AG04449 (cell line): ENCODE measurements at places on chromosomes 4 and X.

GRCh38 chr4:174919886-174920423, 1.8 kb downstream of the ADAM29 start:
- no peak for DNase-seq

- no peak for DNase-seq
Measured at GRCh38 chrX:110442635-110443034, 84.0 kb downstream of the RTL9 start.

DNA sequence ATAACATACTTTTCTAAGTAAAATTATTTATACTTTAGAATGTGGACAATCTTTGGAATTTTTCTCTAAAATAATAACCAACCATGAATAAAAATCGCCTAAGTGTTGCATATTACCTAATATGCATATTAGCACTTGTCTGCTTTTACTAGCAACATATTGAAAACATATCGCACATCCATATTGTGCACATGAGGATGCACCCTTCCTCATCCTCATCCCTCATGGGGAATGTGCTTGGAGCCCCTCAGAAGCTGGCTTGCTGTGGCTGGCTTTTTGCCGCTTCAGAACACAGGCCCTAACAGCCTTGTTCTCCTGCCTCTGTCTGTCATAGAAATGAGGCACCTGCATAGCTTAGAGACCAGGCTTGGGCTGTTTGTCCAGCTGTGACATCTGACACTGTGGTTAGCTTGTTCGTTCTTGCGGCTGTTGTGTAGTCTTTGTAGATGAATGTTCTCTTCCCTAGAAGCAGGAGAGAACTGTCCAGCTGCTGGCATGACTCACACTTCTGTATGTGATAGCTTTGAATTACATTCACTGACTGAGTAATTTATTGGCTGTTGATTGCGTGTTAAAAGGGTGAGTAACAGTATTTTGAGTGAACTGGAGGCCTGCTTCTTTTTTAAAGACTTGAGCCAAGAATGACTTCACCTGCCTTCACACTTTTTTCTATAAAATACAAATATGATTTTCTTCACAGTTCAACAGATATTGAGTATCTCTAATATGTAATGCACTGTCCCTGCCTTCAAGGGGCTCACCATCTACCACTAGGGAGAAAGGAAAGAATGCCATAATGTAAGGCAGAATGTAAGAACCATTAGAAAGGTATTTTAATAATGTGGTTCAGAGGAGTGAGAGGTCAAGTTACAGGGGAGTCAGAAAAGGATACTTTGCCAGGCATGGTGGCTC, 81.9 kb downstream of the HMGB2 start:
- peak; percentile 93 for DNase-seq

GRCh38 chr4:172169871-172170270, 356.7 kb downstream of the GALNTL6 start:
- no peak for DNase-seq

DNA sequence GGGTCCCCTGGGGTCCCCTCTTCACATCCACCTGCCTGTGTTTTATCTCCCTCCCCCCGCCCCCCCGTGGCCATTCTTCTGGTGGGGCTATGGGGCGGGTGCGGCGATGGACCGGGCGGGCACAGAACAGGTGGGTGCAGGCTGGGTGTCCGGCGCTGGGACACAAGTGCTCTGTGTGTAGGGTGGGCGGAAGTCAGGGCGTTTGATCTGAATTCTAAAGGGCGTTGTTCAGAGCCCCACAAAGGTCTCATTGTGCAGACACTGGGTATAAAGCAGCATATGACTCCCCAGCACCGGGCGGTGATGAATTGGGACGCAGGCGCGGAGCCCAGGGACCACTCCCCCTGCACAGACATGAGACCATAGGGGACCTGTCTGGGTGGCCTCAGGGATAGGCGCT, at the start of gene GJB1:
Gene GJB1 (plus strand): TSS at position 296 of the 400 bp plus-strand sequence. CDS start 484 bp downstream, outside the sequence.
- DNase-seq, result no peak

GRCh38 chr4:112736718-112737135, 99.8 kb downstream of the LARP7 start:
- DNase-seq, result no peak

DNA sequence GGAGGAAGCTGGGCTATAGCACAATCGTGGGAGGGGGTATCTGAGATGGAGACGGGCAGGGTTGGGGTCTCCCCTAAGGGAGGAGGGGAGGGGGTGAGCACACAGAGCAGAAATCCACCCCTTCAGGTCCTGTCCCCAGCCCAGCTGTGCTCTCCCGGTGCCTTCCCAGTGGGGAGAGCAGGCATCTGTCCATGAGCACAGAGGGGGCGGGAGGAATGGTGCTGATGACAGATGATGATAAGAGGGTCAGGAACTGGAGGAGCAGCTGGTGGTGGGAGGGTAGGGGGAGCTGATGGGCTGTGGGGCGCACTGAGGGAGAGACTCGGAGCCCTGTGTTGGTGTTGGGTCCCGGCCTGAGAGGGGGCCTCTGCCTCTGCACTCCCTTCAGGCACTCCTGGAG, 8.6 kb downstream of the ATP2B3 start:
- DNase-seq, result no peak

GRCh38 chr4:140363558-140363957, 9.9 kb upstream of the SCOC start:
- DNase-seq, result no peak

- DNase-seq, result no peak
Measured at GRCh38 chr4:29559286-29559685, 1160.9 kb upstream of the PCDH7 start.

DNA sequence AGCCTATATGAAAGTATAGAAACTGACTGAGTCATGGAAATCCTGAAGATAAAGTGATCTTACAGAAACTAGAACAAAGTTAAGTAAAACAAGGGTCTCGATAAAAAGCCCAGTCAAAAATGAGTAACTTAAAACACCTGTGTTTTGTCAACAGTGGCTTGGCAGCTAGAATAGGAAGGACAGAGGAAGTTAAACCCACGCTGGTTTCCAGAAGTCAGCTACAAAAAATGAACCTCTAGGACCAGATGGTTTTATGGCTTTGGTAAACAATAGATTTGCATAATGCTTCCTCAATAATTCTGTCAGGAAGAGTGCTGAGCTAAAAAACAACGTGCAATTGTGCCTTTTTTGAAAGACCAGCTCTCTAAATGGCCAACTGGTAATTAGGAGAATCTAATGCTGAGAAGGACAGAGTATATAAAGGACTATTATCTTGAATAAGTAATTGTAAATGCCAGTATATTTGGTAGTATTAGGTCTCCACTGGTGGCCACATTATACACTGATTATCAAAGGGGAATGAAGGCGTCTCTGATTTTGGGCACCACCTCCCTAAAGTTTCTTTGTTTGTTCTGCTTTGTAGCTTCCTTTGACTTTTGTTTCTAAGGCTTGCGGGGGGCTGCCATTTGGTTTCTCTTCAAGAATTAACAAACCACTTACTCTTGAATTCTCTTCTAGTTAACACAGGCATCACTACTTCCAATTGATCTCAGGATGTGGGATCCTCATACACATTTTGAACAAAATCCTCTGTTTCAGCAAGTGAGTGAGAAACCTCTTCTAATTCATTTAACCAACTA, 72.2 kb upstream of the PPP3CA start:
- DNase-seq, result no peak

DNA sequence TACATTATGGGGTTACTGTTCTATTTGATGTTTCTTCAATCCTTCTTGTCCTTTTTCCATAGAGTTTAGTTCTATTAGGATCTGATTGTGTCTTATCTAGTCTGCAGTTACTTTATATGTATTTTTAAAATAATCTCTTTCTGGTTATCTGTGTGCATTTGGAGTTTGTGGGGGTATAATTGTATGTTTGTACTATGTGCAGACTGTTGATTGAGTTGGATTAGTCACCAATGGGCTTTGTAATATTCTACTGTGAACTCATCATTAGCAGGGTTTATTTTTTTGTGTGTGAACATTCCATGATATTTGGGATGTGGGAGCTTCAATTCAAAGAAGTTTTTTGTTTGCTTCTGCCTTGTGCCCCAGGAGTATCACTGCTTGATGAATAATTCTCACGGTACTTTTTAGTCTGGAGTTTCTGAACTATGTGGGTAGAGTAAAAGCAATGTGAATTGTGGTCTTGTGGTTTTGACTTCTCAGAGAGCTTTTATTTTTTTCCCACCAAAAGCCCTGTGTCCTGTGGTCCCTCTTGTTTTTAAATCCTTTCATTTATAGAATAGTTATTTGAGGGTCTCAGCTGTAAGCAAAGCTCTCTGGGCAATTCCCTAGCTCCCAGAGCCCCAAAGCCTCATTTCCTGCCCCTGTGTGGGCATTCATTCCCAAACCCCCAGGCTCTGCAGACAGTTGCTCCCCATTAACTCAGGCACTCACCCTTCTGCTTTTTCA, 127.8 kb downstream of the PHKA2 start:
- no peak for DNase-seq

- DNase-seq, result no peak
Measured at GRCh38 chr4:41384992-41385391, 128.3 kb downstream of the UCHL1 start.

DNA sequence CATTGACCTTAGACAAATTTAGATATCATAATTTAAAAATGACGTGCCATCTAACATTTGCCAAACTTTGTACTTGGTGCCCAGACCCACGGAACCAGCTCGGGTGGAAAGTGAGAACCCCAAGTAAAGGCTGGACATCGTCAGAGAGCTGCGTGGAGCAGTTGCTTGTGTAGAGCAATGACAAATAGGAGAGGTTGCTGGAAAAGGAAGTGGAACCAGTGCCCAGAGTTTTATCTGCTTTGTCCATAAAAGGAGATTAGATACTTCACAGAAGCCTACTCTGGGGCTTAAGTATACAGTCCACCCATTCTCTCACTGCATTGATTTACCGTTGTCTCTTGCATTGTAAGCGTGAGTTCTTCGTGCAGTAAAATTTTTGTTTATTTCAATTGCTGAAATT, 5.4 kb upstream of the TBC1D1 start:
- DNase-seq, result no peak

DNA sequence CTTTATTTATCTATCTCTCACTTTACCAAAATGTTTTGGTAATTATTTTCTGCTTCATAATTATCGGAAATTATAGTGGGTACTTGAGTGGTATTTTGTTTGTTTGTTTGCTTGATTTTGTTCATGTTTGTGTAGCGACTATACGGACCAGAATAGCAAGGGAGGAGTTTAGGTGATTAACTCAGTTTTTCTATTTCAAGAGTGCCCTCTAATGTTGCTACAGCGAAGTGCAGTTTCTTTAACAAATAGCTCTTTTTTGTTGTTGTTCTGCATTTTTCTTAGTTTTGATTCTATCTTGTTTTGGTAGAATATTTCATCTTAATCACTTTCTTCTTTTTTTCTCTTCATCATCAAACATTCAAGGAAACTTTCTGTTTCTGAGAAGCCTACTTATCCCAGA, 40.8 kb upstream of the QRFPR start:
- DNase-seq, result no peak

GRCh38 chr4:140255927-140256326, 101.9 kb upstream of the MAML3 start:
- DNase-seq, result no peak

- DNase-seq, result no peak
Measured at GRCh38 chr4:140042634-140043033, 111.3 kb downstream of the MAML3 start.

DNA sequence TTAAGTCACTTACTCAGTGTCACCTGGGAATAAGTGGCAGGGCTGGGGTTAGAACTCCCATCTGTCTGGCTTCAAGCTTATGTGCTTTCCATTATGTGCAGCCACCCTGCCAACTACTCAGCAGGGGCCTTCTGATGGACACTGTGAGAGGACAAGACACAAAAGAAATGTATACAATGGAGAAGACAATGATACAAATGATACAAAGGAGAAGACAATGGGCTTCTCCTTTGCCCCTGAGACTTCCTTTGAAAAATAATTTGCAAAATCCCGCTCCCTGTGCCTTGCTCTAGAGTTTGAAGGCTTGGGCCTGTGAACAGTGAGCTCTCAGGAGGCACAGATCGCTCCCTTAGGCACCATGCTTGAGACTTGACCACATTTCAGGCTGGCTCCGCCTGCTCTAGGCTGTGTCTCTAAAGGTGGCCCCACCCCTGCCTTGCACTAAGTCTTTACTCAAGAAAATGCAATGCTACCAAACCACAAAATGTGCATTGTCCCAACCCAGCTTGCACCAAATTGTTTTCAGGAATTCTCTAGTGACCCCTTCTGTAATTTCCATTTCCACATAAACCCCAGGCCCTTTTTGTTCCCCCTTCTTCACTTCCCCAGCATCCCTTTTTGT, 27.1 kb upstream of the STX18 start:
- no peak for DNase-seq

GRCh38 chrX:52577464-52578173, 60.8 kb upstream of the XAGE1B start:
- DNase-seq, result no peak

- no peak for DNase-seq
Measured at GRCh38 chr4:179467878-179468277, 2025.6 kb upstream of the AGA start.

DNA sequence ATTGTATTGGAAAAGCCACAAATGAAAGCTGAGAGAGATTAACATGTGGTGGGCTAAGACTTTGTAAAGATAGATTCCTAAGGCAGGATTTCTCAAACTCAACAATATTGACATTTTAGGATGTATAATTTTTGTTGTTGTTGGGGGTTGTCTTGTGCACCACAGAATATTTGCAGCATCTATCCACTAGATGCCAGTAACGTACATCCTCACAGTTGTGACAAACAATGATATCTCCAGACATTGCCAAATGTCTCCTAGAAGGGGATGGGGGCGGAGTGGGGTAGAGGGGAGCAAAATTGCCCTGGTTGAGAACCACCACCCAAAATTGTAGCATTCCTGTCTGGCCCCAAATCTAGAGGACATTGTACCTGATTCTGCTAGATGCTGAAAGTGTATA, 14.7 kb upstream of the CBR4 start:
- no peak for DNase-seq

DNA sequence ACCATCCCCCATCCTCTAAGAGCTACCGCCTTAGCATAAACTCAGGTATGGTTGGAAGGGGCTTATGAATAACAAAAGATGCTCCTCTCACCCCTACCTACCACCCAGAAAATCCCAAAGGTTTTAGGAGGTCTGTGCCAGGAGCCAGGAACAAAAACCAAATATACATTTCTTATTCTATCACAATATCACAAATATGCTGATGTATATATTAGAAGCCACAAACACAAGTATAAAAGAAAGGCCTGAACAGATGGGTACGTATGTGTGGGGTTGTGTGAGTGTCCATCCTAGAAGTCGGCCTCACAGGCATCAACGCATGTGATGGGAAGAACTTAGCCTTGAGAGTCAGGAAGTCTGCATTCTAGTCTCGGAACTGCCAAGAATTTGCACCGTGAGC, 8.7 kb upstream of the ANXA5 start:
- no peak for DNase-seq

DNA sequence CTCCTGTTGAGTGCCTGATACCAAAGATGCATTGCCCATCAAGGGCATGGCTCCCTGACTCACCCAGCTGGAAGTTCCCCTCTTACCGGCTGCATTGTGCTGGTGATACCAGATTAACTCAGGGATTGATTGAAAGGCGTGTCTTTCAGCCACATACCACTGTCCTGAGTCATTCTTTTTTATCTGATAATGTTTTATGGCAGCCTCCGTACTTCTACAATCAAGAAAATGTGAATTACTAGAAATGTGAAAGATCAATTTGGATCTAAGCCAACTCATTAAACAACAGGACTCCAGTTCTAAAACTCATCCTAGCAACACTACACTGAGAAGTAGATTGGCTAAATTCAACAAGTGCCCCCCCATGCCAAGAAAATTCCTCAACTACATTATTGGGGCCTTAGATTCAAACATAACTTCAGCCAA, 40.0 kb downstream of the TXK start:
- DNase-seq, result no peak

- no peak for DNase-seq
Measured at GRCh38 chr4:154489558-154490233, 1.9 kb downstream of the DCHS2 start.

- DNase-seq, result no peak
Measured at GRCh38 chrX:111896148-111896547, 20.2 kb downstream of the TRPC5OS start.

- DNase-seq, result no peak
Measured at GRCh38 chr4:99079625-99080295, 8.8 kb downstream of the ADH5 start.
